Calu3 (cell line): ENCODE measurements at places on chromosomes 16 and 17. TPM values are rescaled to one million over a fixed set of nuclear protein-coding genes. Genes with fewer than 3 reads are reported as not detected.

GRCh38 chr16:28264656-28265055 is 27.7 kb upstream of the SBK1 start:
- peak; percentile 76 for DNase-seq

GRCh38 chr17:78488867-78489634 is 88.1 kb downstream of the DNAH17 start:
- no peak for DNase-seq

DNA sequence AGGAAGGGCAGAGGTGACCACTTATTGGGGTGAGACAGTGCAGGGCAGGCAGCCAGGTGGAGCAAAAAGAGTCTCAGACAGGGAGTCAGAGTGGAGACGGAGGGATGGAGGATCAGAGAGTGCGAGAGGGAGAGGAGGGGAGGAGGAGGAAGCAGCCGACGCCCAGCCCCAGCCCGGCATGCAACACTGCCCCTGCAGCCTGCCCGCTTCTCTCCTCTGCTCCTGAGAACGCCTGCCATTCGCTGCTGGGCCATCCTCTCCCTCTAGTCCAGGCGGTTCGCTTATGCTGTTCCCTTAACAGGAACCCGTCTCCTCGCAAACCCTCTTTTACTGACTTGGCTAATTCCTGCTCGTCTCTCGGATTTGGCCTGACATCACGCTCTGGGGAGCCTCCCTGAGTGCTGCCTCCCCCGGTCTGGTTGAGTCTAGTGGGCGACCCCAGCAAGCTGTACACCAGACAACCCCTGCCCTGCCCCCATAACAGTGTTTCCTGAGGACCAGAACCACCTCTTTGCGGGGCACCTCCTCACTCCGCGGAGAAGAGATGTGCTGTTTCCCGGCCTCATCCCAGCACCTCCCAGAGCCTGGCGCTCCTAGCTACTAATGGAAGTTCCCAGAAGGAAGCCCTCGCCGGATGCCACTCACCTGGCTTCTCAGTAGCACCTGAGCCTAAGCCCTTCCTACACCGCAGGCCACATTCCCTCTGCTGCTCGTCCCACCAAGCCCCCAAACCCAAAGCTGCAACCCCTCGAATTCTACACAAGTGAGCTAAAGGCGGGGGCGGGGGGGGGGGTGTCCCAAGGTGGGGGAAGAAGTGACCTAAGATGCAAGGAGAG is 61.2 kb upstream of the CCL1 start:
- DNase-seq, result peak; percentile 20

The C17orf100 gene
- 1.8 and 3.1 TPM in 2 replicates for total RNA-seq

The WNT9B gene
- total RNA-seq, result not detected in 2 replicates

The MPV17L gene
- 10.0 and 11.5 TPM in 2 replicates for total RNA-seq
